Posterior vena cava (tissue), 2 donors: ENCODE measurements at places on chromosomes 3 and 15. TPM values are rescaled to one million over a fixed set of nuclear protein-coding genes. Genes with fewer than 3 reads are reported as not detected.

Gene PLSCR2
- 0.43 TPM for total RNA-seq

Gene PDHB
- 68.7 TPM for total RNA-seq

Gene GOLGA8S
- 0.60 TPM for total RNA-seq

Gene PAK2
- 39.7 TPM for total RNA-seq

Gene LRTM1
- total RNA-seq, result not detected

Gene ABI3BP
- total RNA-seq, result 470 TPM

Gene ST6GAL1
- total RNA-seq, result 53.3 TPM

Gene DUSP7
- total RNA-seq, result 36.4 TPM

Gene LRRN1
- 0.65 TPM for total RNA-seq

Gene PRKCI
- 19.8 TPM for total RNA-seq

Gene MORF4L1
- 339 TPM for total RNA-seq

Gene ERICH6
- total RNA-seq, result not detected

Gene RTP3
- total RNA-seq, result not detected

Gene DPPA4
- total RNA-seq, result not detected

Gene THSD4
- 18.8 TPM for total RNA-seq

Gene ASB14
- total RNA-seq, result not detected

Gene OR5K4
- total RNA-seq, result not detected

Gene MYO5C
- 8.6 TPM for total RNA-seq

Gene VEPH1
- 1.7 TPM for total RNA-seq

Gene IQSEC1
- 53.5 TPM for total RNA-seq

Gene TRPC1
- total RNA-seq, result 27.9 TPM

Gene CPB1
- 3.6 TPM for total RNA-seq

Gene GHSR
- total RNA-seq, result not detected

Gene SH3GL3
- total RNA-seq, result 0.29 TPM

Gene NT5DC2
- total RNA-seq, result 42.7 TPM

Gene TGM5
- 1.0 TPM for total RNA-seq
